ENCODE measurements at places on chromosomes 12 and 14.
A peak's percentile ranks its signal among the peaks of the same experiment; 100 is the strongest.

DNA sequence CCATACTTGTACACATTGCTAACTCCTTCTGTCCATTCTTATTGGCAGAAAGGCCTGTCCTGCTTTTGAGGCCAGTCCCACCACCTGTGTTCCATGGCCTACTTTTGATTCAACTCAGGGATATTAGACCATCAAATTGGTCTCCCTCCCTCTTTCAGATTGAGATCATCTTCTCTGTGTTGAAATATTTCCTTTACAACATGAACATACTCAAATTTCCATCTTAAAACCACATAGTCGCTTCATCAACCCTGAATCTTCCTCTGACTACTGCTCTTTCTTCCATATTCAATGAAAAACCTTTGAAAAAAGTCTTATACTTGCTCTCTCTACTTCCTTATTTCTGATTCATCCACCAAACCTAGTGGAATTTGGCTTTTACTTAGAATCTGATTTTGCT is 34.9 kb downstream of the TRMT5 start:
- DNase-seq: peak; percentile 42

- DNase-seq: peak; percentile 13
These were observed 97.1 kb downstream of the SCAF11 start for GRCh38 chr12:45893240-45893639.

GRCh38 chr14:26828741-26829140 is 230.9 kb upstream of the NOVA1 start:
- no peak for DNase-seq

DNA sequence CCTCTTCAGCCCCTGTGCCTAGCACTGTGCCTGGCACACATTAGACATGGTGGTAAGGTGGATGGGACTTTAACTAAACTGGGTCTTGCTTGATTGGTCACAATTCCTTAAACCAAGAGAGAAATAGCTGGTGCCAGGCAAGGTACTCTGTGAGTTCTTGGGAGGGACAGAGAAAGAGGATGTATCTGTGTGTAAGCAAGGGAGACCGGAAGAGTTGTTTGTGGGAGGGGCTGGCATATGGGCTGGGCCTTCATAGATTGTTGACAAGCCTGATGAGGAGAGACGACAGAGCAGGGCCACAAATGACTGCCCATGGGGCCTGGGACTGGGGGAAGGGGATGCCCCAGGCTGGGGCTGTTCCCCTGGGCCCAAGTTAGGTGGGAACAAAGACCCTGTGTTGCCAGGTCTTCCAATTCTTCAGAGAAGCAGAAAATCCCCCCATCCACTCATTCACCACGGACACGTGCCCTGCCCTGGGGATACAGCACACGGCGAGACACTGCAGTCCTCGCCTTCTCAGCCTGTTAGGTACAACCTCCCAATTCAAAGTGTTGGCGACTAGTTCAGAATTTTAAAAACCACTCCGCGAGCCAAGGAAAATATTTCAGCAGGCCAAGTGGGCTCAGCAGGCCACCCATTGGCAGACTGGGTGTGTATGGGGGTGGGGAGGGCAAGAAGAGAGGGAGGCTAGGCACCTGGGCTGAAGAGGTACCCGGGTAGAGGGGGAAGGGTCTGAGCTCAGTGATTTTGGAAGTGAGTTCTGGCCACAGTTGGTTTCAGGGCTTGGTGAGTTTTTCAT is 11.4 kb upstream of the CYP46A1 start:
- DNase-seq: no peak

DNA sequence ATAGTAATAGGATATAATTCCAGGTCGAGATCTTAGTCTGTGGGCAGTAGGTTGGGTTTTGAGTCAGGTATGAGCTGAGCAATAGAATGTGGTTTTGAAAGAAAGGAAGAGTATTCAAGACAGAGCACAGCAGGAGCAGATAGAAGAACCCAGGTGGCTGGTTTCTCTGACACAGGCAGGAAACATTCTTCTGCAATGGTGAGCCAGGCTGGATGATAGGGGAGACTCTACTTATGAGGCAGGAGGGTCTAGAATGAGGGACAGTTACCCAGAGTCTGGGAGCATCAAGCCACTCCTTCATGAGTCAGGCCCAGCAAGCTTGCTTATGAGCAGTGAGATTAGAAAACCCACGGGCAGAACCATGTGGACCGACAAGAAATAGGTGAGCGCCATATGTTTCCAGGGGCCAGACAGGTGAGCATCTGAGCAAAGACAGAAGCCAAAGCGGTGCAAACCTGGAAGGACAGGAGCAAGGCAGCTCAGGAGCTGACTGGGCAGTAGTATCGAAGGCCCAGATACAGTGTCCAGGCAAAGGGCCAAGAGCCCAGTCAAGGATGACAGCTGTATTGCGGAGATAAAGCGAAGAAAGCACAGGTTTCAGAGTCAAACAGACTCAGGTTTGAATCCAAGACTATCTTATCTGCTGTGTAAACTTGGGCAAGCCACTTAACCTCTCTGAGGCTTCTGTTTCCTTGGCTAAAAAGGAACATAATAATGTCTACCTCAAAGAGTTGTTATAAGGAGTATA is 22.5 kb upstream of the PCNX1 start:
- DNase-seq: peak; percentile 23

GRCh38 chr12:42704340-42704739 is 114.8 kb upstream of the PRICKLE1 start:
- DNase-seq: peak; percentile 52

DNA sequence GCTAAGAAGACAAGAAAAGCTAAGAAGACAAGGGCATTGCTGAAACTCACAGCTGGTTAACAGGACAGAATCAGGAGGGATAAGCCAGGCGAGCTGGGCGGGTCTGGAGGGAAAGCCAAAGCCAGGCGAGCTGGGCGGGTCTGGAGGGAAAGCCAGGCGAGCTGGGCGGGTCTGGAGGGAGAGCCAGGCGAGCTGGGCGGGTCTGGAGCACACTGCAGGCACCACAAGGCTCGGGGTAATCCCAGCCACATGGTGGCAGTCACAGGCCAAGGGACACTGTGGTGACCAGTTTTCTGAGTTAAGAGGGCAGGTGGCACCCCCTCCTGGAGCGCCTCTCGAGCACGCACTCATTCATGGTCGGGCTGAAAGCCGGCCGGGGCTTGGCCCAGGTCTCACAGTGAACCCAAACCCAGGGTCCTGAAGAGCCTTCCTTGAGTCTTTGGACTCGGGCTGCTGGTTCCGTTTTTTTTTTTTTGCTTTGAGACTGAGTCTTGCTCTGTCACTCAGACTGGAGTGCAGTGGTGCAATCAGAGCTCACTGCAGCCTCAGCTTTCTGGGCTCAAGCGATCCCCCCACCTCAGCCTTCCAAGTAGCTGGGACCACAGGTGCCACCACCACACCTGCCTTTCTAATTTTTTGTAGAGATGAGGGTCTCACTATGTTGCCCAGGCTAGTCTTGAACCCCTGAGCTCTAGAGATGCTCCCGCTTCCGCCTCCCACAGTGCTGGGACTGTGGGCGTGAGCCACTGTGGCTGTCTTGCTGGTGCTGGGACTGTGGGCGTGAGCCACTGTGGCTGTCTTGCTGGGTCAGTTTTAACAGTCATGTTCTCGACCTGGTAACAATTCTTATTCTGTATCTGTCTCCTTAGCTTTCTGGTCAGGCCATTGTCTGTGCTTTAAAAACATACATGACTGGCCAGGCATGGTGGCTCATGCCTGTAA is 40.2 kb downstream of the HSP90AA1 start:
- DNase-seq: peak; percentile 76

- no peak for DNase-seq
These were observed 29.6 kb downstream of the VRK1 start for GRCh38 chr14:96826818-96827217.

- DNase-seq: no peak
These were observed 13.5 kb downstream of the CEP170B start for GRCh38 chr14:104878582-104878981.
